Parietal lobe (tissue), 2 donors: ENCODE measurements at places on chromosomes 12 and 14. TPM values are rescaled to one million over a fixed set of nuclear protein-coding genes. Genes with fewer than 3 reads are reported as not detected.

OTUB2 gene
- total RNA-seq: 5.6 TPM

TMEM119 gene
- 0.94 TPM for total RNA-seq

CMKLR1 gene
- 1.3 TPM for total RNA-seq

SERPINA1 gene
- 1.9 TPM for total RNA-seq

KRT74 gene
- not detected for total RNA-seq

MYH6 gene
- total RNA-seq: not detected

STAC3 gene
- 0.94 TPM for total RNA-seq
